Bronchial epithelial cell (primary cell): ENCODE measurements at places on chromosomes 7 and 10.

- peak; percentile 90 for DNase-seq
Observed at GRCh38 chr7:149074116-149074885, 16.2 kb downstream of the ZNF786 start.

GRCh38 chr10:86472061-86472460 lies 49.5 kb downstream of the WAPL start:
- DNase-seq, result no peak

GRCh38 chr7:34835901-34836600 lies 178.0 kb downstream of the NPSR1 start:
- no peak for DNase-seq

GRCh38 chr10:64773357-64773756 lies 1252.2 kb downstream of the REEP3 start:
- DNase-seq, result peak; percentile 10

- peak; percentile 75 for DNase-seq
Observed at GRCh38 chr7:53744403-53744760, 708.9 kb downstream of the POM121L12 start.
